CD4-positive, alpha-beta T cell treated with Interleukin-15 for 4 hours (primary cell): ENCODE measurements at places on chromosomes 6 and 20.

- no peak for DNase-seq
Measured at GRCh38 chr6:70616728-70617260, 50.1 kb downstream of the SDHAF4 start.

DNA sequence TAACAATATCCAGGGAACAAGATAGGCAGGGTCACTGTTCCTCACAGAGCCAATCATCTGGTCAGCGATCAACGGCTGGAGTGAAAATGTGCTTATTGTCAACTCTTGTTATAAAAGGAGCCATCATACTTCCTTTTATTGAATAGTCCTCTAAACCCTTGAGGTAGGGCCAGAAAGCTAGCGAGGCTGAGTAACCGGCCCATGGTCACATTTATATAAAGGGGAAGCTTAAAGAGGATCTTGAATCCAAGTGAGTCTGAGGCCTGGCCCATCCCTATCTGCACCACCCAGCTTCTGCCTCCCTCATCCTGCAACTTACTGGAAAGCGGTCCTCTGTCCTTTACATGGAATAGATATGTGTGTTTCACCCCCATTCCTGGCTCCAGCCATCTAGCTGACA lies 9.5 kb downstream of the PHACTR3 start:
- no peak for DNase-seq

- no peak for DNase-seq
Measured at GRCh38 chr6:43954311-43955131, 172.7 kb downstream of the MRPL14 start.

DNA sequence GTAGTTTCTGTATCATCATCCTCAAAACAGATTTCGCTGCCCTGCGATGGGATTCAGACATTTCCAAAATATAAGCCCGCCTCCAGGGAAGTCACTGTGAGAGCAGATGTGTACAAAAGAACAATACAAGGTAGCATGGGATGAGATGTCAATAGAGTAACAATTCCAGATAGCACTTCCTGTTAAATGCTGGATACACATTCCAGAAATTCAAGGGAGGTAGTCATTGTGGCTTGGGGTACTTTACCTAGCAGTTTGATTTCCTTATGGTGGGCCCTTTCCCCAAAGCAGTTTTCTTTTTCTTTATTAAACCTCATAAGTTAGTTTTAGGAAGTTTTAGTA lies 2.5 kb downstream of the RNF217 start:
- no peak for DNase-seq

DNA sequence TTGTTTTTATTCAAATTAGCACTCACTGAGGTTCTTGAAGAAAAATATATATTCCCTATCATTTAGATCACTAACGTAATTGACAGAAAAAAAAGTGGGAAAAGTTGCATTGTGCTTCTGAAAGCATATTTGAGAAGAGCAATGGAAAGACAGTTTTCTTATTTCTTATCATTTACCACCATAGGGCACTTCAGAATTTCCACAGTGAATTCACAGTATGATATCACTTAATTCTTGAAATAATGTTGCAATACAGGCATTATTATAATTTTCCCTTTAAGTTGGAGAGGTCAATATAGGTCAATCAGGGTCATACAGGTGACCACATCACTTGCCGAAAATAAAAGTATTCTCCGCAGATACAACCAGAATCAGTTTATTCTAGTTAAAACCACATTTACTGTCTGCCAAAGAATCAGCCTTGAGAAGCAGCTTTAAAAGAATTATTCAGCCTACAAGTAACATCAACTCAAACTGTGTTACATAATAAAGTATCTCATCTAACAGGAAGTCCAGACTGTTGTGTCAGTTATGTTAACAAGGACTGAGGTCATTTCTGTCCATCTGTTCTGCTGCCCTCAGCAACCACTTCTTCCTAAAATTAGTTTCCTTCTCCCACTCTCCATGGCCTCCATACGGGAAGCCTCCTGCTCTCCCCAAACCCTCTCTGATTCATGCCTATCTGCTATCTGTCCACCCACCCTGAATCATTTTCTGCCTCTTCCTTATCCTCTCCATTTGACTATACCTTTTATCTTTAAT lies 121.2 kb downstream of the SIM1 start:
- no peak for DNase-seq

DNA sequence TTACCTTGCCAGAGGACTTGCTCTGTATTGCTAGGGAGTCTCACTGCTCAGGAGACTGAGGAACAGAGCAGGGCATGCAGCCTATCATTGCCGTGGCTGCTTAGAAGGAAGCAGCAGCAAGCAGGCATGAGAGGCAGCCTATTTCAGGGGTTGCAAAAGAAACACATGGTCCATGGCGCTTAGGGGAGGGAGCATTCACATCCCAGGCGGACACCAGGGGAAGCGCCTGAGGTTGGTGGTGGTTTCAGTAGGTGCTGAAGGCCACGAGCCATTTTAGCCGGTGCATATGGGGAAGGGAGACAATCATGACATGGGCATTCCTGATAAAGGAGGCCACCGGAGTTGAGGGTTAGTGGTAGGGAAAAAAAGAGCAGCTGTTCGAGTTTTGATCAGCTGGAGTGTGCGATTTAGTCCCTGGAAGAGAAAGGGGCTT lies 20.9 kb downstream of the FARS2 start:
- DNase-seq = no peak

DNA sequence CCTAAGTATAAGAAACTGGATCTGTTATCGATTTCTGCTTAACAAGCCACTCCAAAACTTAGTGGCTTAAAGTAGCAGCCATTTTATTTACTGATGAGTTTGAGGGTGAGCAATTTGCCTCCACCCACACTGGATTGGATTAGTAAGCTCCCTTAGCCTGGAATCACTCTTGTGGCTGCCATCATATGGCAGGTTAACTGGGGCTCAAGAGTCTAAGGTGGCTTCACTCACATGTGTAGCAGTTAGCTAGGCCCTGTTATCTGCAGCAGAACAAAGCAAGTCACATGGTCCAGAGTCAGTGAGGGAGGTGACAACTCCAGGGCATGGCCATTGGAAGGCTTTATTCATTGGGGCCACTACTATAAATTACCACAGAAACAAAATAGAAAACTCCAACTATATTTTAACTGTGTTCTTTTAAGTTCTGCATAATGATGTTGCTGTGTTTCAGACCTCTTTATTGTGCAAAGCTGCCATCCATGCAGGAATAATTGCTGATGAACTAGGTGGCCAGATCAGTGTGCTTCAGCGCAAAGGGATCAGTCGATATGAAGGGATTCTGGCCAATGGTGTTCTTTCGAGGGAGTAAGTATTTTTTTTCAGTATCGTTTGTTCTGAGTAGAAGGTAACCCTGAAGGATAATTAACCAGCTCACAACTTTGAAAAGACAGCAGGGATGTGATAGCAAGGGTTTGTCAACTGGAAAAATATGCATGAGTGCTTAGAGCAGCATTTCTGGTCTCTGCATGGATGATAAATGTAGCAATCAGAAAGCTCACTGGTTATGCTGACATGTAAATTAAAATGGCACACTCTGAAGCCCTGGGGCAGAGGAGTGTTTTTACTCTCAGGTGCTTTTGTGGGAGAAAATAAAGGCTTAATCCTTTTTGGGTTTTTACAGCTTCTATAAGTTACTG lies 49.6 kb downstream of the DCBLD1 start:
- DNase-seq = no peak

GRCh38 chr6:49506569-49507111 lies 6.9 kb downstream of the GLYATL3 start:
- no peak for DNase-seq

DNA sequence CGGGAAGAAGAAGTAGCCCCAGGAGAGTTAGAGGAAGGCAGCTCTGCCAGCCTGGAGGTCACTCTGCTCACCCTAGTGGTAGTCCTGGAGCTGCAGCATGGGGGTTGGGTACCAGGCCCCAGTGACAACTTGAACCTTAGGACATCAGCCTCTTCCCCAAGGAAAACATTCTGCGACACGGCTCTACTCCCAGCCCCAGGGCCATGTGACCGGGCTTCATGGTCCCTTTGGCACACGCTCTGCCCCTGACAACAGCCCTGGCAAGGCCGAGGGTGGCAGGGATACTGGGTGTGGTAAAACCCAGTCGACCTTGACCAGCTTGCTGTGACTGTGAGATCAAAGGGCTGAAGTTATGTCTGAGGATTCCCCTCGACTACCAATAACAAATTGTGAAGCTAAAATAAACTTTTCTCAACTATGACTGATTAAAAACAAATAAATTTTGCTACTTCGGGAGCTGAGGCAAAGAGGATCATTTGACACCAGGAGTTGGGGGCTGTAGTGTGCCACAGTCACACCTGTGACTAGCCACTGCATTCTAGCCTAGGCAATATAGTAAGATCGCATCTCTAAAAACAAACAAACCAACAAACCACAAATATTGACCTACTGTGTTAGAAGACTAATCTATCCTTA lies 24.4 kb upstream of the ARID1B start:
- no peak for DNase-seq

DNA sequence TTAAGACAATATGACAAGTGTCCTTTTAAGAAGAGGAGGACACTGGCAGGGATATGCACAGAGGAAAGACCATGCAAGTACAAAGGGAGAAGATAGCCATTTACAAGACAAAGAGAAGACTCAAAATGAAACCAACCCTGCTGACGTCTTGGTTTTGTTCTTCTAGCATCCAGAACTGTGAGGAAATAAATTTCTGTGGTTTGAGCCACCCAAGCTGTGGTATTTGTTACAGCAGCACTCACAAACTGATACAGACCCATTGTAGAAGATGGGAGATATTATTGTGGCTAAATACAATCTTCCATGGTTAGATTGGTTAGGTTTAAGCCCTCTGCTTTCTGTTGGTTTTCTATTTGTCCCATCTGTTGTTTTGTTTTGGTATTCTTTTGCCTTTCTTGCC lies 88.6 kb upstream of the SLC35F1 start:
- DNase-seq = no peak

- no peak for DNase-seq
Measured at GRCh38 chr6:25302677-25303128, 23.5 kb downstream of the CARMIL1 start.

DNA sequence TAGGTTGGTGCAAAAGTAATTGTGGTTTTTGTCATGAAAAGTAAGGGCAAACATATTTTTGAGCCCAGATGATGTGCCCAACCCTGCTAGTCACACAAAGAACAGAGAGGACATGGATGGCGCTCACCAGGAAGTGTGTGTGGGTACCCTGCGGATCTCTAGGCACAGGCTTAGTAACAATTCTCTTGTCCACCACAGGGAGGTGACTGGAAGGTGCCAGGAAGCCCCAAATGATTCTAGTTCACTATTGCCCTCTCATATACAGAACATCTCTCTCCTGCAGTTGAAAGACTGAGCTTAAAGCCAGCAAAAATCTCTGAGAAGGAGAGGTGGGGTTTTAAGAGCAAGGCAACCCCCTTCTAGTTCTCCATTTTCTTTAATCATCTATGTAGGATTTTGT lies 272.1 kb upstream of the TAB2 start:
- peak; percentile 34 for DNase-seq

GRCh38 chr6:41840326-41840725 lies 52.8 kb downstream of the TOMM6 start:
- no peak for DNase-seq

GRCh38 chr6:71385111-71385822 lies 96.7 kb downstream of the OGFRL1 start:
- DNase-seq = no peak

GRCh38 chr6:9431945-9432344 lies 982.9 kb downstream of the TFAP2A start:
- no peak for DNase-seq

DNA sequence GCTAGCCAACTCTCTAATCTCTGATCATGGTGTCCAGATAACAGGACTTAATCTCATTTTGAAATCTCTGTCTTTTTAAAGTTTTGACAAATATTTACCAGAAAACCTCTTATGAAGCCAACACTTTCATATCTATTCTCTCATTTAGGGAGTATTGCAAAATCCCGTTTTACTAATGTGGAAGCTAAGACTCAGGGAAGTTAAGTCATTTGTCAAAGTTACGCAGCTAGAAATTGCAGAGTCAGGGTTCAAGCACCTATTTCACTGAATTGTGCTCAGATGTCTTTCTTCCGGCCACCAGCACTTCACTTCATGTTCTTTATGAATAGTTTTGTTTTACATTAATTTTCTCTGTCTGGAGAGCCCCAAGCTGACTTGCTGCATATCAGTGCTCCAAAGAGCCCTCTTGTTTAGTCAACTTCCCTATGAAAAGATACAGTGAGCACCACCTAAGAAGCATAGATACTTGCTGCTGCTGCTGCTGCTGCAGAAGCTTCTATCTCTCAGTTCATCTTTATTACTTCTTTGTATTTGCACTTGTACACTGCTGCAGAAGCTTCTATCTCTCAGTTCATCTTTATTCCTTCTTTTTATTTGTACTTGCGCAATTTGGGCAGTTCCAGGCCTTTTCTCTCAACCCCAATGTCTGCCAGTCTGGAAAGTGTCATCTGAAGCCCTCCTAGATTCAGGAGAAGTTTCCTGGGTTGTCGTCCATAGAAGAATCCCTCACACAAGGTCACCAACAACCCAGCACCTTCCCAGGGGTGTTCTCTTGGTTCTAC lies 329.7 kb downstream of the MAFB start:
- no peak for DNase-seq

GRCh38 chr20:59776626-59777330 lies 156.7 kb downstream of the SYCP2 start:
- DNase-seq = no peak

DNA sequence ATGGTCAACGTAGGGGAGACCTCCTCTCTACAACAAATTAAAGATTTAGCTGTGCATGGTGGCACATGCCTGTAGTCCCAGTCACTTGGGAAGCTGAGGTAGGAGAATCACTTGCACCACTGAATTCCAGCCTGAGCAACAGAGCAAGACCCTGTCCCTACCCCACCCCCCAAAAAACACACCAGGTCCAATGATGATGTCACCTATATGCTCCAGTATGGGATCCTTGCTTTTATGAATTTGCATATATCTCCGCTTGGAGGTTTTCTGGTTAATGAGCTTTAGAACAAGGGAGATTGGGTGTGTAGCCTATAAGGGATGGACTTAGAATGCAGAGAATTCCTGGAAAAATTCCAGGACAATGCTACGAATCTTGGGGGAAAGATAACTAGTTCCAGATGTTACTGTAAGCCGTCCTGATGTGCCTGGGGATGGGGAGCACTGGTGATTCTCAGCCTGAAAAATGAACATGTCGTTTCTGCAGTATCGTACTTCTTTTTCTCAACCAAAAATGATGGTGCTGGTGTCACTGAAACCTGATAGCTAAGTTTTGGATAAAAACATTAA lies 61.1 kb downstream of the ZBTB2 start:
- DNase-seq = no peak

- DNase-seq = no peak
Measured at GRCh38 chr20:62531046-62531838, 55.4 kb upstream of the GATA5 start.

DNA sequence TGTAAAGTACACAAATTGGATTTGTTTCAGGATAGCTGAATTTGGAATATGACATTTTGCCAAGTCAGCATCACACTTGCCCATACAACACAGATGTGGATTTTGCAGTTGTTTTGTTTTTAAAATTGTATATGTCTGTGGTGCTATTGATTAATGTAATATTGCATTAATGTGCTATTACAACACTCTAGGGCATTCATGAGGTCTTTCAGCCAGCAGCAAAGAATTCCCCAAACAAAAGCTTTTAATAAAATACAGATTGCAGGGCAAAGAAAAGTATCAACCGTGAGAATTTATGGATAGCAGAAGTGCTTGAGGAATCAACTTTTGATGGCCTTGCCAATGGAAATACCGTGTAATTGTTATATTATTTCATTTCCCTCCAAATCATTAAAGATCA lies 144.9 kb downstream of the AIG1 start:
- DNase-seq = no peak
